ENCODE measurements at places on chromosomes 7 and 10. TPM values are rescaled to one million over a fixed set of nuclear protein-coding genes. Genes with fewer than 3 reads are reported as not detected.

The ANKRD26 gene
- 2.4 TPM for total RNA-seq

The KCNMA1 gene
- total RNA-seq: 76.7 TPM

The NAT16 gene
- total RNA-seq: 0.10 TPM

The CARD11 gene
- 1.8 TPM for total RNA-seq

The ANKRD2 gene
- total RNA-seq: 4.7 TPM

The GPR15LG gene
- not detected for total RNA-seq

The CNTNAP2 gene
- not detected for total RNA-seq

The CNPY1 gene
- not detected for total RNA-seq

The FRAT1 gene
- total RNA-seq: 1.8 TPM

The HTR5A gene
- total RNA-seq: not detected

The AGAP9 gene
- 9.1 TPM for total RNA-seq

The CREB5 gene
- 2.4 TPM for total RNA-seq

The CDK1 gene
- 86.2 TPM for total RNA-seq

The TMEM229A gene
- total RNA-seq: not detected

The GRID1 gene
- total RNA-seq: 0.24 TPM

The AFAP1L2 gene
- 22.9 TPM for total RNA-seq

The ANXA7 gene
- 113 TPM for total RNA-seq

The TLX1 gene
- total RNA-seq: not detected

The ERLIN1 gene
- total RNA-seq: 53.8 TPM

The GGCT gene
- total RNA-seq: 71.6 TPM

The SPDYE2B gene
- not detected for total RNA-seq

The HYAL4 gene
- not detected for total RNA-seq

The CHCHD1 gene
- total RNA-seq: 78.7 TPM

The ATG9B gene
- total RNA-seq: 0.60 TPM

The ENTPD1 gene
- total RNA-seq: 0.02 TPM

The NUDCD3 gene
- total RNA-seq: 62.9 TPM

The MACROH2A2 gene
- 27.2 TPM for total RNA-seq

The SPDYE9 gene
- total RNA-seq: not detected

The ELFN1 gene
- 0.48 TPM for total RNA-seq

The SLC26A5 gene
- total RNA-seq: not detected

The GIMAP4 gene
- total RNA-seq: not detected

The TYW1 gene
- 15.1 TPM for total RNA-seq

The CPA5 gene
- not detected for total RNA-seq

The C10orf62 gene
- not detected for total RNA-seq

The CALHM3 gene
- 0.60 TPM for total RNA-seq

The OR9A4 gene
- not detected for total RNA-seq

The INPP5A gene
- total RNA-seq: 12.6 TPM

The FGFR2 gene
- 0.36 TPM for total RNA-seq

The NKX1-2 gene
- not detected for total RNA-seq

The CPVL gene
- total RNA-seq: 0.34 TPM

The ASB10 gene
- total RNA-seq: not detected

The FAM25G gene
- not detected for total RNA-seq

The THSD7A gene
- 1.5 TPM for total RNA-seq

The TMEM184A gene
- 15.2 TPM for total RNA-seq

The CDK14 gene
- 0.42 TPM for total RNA-seq

The EVX1 gene
- not detected for total RNA-seq

The VPS37D gene
- 6.4 TPM for total RNA-seq

The PRSS37 gene
- total RNA-seq: not detected

The SEMA3A gene
- 4.7 TPM for total RNA-seq

The RGR gene
- not detected for total RNA-seq

The KAZALD1 gene
- 2.7 TPM for total RNA-seq

The GPR22 gene
- not detected for total RNA-seq

The LRRD1 gene
- not detected for total RNA-seq

The LIPK gene
- not detected for total RNA-seq

The ECHDC3 gene
- total RNA-seq: 7.9 TPM

The FEZF1 gene
- total RNA-seq: not detected

The CCL24 gene
- total RNA-seq: not detected

Data from A549 treated with CORT108297 at 1 μM for 4 hours (cell line).